NCI-H82 (cell line): ENCODE measurements at places on chromosomes 6 and 20.

GRCh38 chr6:41656002-41656691, 17.9 kb downstream of the MDFI start:
- DNase-seq: no peak

DNA sequence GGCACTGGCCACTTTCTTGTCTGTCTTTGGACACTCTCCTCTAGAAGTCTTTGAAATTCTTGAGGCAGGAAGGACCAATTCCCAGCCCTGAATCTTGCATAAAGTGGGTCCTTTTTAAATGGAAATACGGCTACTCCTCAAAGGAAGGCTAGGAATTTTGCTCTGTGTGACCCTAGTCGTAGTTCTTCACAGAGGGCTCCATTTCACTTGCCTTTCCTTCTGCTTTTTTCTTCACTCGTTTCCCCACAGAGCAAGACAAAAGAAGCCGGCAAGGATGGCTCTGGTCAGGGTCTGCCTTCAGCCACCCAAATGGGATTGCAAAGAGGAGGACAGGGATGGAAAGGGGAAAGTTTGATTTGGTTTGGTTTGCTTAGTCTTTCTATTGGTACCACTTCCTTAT, 25.8 kb downstream of the HLA-E start:
- no peak for DNase-seq

- no peak for DNase-seq
These were observed 363.5 kb downstream of the ESR1 start for GRCh38 chr6:152170702-152171667.

- DNase-seq: no peak
These were observed 70.7 kb upstream of the SMIM29 start for GRCh38 chr6:34319471-34319885.

GRCh38 chr6:48614326-48614725, 503.3 kb upstream of the PTCHD4 start:
- DNase-seq: no peak
